ENCODE measurements at places on chromosomes 4 and X. TPM values are rescaled to one million over a fixed set of nuclear protein-coding genes. Genes with fewer than 3 reads are reported as not detected.
A peak's percentile ranks its signal among the peaks of the same experiment; 100 is the strongest.

DNA sequence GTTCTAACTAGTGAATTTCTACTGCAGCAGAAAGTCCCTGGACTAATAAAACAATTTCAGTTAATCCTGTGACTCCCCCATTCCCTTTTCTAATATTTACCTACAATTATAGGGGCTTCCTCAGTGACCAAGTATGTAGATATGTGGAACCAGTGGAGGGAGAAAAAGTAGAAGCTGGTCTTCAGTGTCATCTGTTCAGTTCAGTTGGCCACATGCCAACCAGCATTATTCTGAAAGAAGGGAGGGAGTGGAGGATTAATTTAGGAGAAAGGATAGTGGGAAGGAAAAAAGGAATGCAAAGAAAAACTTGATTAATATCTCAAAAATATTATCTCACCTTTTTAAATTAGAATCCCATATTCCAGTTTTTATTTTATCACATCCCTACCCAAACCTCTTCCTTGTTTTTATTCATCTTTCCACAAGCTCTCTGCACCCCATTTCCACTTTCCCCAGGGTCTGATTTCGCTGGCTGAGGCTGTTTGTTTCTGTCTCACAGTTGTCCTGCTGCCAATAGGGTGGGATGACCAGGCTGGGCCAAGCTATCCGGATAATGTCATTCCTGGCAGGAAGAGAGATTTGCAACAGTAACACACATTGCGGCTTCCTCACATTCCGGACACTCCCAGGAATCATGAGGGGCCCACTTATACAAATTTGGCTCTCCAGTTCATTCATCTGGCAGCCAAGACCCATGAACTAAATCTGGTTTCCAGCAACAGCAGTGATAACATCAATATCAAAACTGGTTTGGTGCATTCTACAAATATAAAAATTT, 24.6 kb upstream of the ANTXR2 start:
- peaks cover 10% of the 10 kb centered on the region for H3K4me1 ChIP-seq
- no peak overlapping the region for H3K4me3 ChIP-seq

The AFM gene
- total RNA-seq: not detected

The MFSD8 gene
- total RNA-seq: 15.3 TPM

DNA sequence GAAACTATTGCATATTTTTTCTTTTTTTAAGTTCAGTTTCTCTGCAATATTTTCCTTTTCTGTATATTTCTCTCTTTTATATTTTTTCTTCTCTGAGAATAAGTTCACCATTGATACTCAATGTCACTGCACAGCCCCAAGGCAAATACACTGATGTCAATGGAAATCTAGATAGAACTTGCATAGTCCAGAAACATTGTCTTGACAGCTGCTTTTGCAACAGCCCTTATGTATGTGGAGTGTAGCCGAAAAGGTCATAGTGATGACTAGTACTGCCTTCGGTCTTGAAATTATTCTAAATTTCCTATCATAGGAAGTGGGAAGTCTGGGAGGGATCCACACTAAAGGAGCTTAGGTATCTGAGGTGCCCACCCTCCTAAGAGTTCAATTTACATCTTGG, 150.0 kb downstream of the SPOCK3 start:
- no peak overlapping the region for H3K4me3 ChIP-seq
- H3K36me3 ChIP-seq: no peaks in the 10 kb centered on the region
- no peaks in the 10 kb centered on the region for H3K4me1 ChIP-seq

GRCh38 chrX:117973110-117973807, 143.4 kb downstream of the KLHL13 start:
- H3K27ac ChIP-seq: no peak overlapping the region
- no peak for DNase-seq
- H3K27me3 ChIP-seq: no peaks in the 10 kb centered on the region

- H3K27me3 ChIP-seq: peaks cover 3% of the 10 kb centered on the region
- peaks cover 31% of the 10 kb centered on the region for H3K36me3 ChIP-seq
- H3K27ac ChIP-seq: peak overlapping the region; percentile 99
- peak overlapping the region; percentile 86 for H3K4me3 ChIP-seq
Measured at GRCh38 chrX:12970691-12971202, 4.2 kb upstream of the TMSB4X start.

DNA sequence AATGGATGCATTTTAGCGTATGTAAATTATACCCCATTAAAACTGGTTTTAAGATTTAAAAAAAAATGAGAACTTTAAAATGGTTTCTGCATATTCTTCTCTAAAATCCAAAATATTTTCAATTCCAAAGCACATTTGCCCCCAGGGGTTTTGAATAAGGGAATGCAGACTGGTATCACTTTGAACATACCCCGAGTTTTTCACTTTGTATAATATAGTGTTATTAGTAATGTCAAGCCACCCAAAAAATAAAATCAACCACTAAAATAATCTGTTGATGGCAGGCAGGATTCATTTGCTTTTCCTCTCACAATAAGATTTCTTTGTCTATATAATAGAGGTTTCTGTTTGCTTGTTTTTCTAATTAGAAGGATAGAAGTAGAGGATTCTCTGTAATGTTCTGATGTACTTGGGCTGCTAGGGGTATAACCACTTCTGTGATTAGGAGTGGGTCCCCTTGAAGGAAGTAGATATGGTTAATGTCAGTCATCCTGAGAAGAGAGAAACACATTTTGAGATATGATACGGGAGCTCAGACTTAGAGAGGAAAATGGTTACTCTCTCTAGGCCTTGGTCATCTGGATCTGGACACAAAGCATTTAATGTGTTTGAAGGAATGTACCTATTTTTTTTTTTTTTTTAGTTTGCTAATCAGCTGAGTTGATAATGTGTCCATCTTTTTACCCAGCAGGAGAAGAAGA, 9.3 kb upstream of the LIN54 start:
- peaks cover 1% of the 10 kb centered on the region for H3K27me3 ChIP-seq
- H3K4me3 ChIP-seq: no peak overlapping the region
- H3K4me1 ChIP-seq: peaks cover 8% of the 10 kb centered on the region
- no peaks in the 10 kb centered on the region for H3K36me3 ChIP-seq

DNA sequence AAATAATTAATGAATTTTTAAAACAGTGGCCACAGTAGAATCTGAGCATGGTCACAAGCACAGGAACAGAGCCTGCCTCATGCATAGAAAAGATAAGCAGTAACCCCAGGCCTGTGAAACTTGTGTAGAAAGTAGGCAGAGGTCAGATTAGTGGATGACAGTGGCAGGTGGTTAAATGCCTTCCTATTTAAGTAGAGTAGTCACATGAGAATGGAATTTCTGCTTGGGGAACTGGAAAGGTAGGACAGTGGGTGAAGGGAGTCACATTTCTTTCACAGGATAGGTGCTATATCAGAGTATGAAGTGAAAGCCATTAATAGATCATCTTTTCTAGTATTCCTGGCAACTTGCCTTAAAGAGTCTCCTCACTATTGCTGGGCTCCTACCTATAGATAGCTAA, 34.9 kb upstream of the ASB12 start:
- no peaks in the 10 kb centered on the region for H3K4me1 ChIP-seq
- peaks cover 48% of the 10 kb centered on the region for H3K36me3 ChIP-seq
- no peak overlapping the region for H3K4me3 ChIP-seq
- no peak for DNase-seq
- no peaks in the 10 kb centered on the region for H3K27me3 ChIP-seq

DNA sequence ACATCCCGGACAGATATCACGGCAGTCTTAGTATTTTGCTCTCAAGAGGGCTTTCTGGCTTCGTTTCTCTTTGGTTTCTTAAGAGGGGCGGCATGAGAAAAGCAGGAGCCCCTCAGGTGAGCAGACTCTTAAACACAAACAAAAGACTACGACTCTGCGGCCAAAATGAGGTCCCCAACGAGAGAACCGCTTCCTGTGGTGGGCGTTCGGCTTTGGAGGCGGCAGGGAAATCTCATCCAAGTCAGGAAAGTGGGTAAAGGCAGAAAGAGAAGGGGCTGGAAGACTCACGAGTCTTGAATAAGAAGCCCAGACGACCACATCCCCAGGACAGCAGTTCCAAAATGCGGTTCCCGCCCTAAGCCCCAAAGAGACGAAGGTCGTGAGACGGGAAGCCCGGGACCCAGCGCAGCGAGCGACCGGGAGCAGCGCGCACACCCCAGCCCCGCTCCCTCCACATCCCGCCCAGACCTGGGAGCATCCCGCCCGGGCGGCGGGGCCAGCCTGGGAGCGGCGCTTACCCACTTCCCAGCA, 409 bp downstream of the UGDH start:
- H3K27me3 ChIP-seq: no peaks in the 10 kb centered on the region
- peaks cover 18% of the 10 kb centered on the region for H3K4me1 ChIP-seq
- peak overlapping the region; percentile 75 for H3K27ac ChIP-seq
- peaks cover 15% of the 10 kb centered on the region for H3K36me3 ChIP-seq
- peak overlapping the region; percentile 99 for H3K4me3 ChIP-seq
- peak; percentile 64 for DNase-seq

- peaks cover 4% of the 10 kb centered on the region for H3K27me3 ChIP-seq
- DNase-seq: peak; percentile 8
- no peaks in the 10 kb centered on the region for H3K36me3 ChIP-seq
- H3K4me1 ChIP-seq: peaks cover 2% of the 10 kb centered on the region
- H3K27ac ChIP-seq: no peak overlapping the region
Measured at GRCh38 chrX:16185725-16186136, 18.4 kb downstream of the MAGEB17 start.

The DUSP21 gene
- not detected for total RNA-seq

DNA sequence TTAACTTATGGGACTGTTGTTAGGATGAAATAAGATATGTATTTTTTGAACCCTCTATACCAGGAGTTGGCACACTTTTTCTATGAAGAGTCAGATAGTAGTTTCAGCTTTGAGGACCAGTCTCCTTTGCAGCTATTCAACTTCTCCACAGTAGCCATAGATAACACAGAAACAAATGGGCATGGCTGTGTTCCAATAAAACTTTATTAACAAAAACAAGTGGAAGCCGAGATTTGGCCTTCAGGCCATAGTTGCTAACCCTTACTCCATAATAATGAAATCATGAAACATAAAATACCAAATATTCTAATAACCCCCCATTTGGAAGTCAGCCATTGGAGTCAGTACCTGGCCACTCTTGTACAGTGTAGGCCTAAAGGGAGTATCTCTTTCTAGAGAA, 30.6 kb downstream of the ARX start:
- no peaks in the 10 kb centered on the region for H3K27me3 ChIP-seq
- H3K4me3 ChIP-seq: no peak overlapping the region
- no peaks in the 10 kb centered on the region for H3K4me1 ChIP-seq
- DNase-seq: no peak
- peaks cover 8% of the 10 kb centered on the region for H3K36me3 ChIP-seq

DNA sequence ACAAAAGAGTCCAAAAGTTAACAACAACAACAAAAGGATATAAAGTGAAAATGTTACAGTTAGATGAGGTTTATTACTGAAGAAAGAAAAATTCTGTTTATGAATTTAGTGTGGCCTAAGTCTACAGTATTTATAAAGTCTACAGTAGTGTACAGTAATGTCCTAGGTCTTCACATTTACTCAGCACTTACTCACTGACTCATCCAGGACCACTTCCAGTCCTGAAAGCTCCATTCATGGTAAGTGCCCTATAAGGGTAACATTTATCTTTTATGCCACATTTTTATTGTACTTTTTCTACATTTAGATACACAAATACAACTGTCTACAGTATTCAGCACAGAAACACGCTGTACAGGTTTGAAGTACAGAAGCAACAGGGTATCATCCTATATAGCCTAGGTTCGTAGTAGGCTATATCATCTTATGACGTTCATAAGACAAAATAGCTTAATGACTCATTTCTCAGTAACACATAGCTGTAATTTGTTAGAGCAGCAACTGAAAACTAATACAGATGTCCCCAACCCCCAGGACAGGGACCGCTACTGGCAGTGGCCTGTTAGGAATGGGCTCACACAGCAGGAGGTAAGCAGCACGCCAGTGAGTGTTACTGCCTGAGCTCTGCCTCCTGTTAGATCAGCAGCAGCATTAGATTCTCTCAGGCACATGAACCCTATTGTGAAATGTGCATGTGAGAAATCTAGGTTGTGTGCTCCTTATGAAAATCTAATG, 61.3 kb downstream of the CENPC start:
- no peak overlapping the region for H3K4me3 ChIP-seq
- peaks cover 22% of the 10 kb centered on the region for H3K4me1 ChIP-seq
- DNase-seq: no peak
- H3K36me3 ChIP-seq: peaks cover 62% of the 10 kb centered on the region
- no peaks in the 10 kb centered on the region for H3K27me3 ChIP-seq
- H3K27ac ChIP-seq: no peak overlapping the region

Data from activated CD4-positive, alpha-beta memory T cell treated with anti-CD3 and anti-CD28 coated beads for 36 hours (primary cell).